ENCODE measurements at places on chromosomes 1 and 21. TPM values are rescaled to one million over a fixed set of nuclear protein-coding genes. Genes with fewer than 3 reads are reported as not detected.

PAQR6 gene
- 0.43 TPM for total RNA-seq

PALMD gene
- 16.2 TPM for total RNA-seq

HJV gene
- total RNA-seq: not detected

RPTN gene
- total RNA-seq: not detected

ADAMTS1 gene
- 268 TPM for total RNA-seq

MEX3A gene
- not detected for total RNA-seq

NCF2 gene
- 6.4 TPM for total RNA-seq

ACKR1 gene
- total RNA-seq: 23.2 TPM

LRRC39 gene
- total RNA-seq: not detected

NR5A2 gene
- total RNA-seq: 0.45 TPM

PCP4L1 gene
- total RNA-seq: not detected

DYNLT4 gene
- total RNA-seq: 25.5 TPM

TCHHL1 gene
- 0.18 TPM for total RNA-seq

CBR3 gene
- total RNA-seq: 10.7 TPM

PGLYRP4 gene
- total RNA-seq: not detected

RIPPLY3 gene
- not detected for total RNA-seq

ACTA1 gene
- total RNA-seq: not detected

MYOG gene
- total RNA-seq: not detected

TTC24 gene
- not detected for total RNA-seq

TAF1A gene
- 17.4 TPM for total RNA-seq

GJA8 gene
- not detected for total RNA-seq

OR2T29 gene
- not detected for total RNA-seq

MROH7 gene
- 3.0 TPM for total RNA-seq

PLEKHA6 gene
- total RNA-seq: 12.5 TPM

ZNF593OS gene
- total RNA-seq: not detected

JAM2 gene
- total RNA-seq: 4.6 TPM

ZC3H12A gene
- 89.3 TPM for total RNA-seq

NES gene
- 3.2 TPM for total RNA-seq

TBX19 gene
- total RNA-seq: not detected

PTAFR gene
- total RNA-seq: 2.2 TPM

ADARB1 gene
- 28.8 TPM for total RNA-seq

DMRTA2 gene
- total RNA-seq: not detected

SHE gene
- 13.8 TPM for total RNA-seq

PPIAL4G gene
- not detected for total RNA-seq

SWT1 gene
- total RNA-seq: 15.1 TPM

ST6GALNAC3 gene
- total RNA-seq: under 0.01 TPM

HENMT1 gene
- 1.7 TPM for total RNA-seq

OR2M3 gene
- not detected for total RNA-seq

GUCA2A gene
- total RNA-seq: 3.1 TPM

CRNN gene
- total RNA-seq: not detected

NPR1 gene
- total RNA-seq: 34.5 TPM

SELENBP1 gene
- 661 TPM for total RNA-seq

LCE3D gene
- not detected for total RNA-seq

BGLAP gene
- total RNA-seq: not detected

ESRRG gene
- total RNA-seq: 135 TPM

PRDM16 gene
- 195 TPM for total RNA-seq

HIVEP3 gene
- 1.8 TPM for total RNA-seq

GJB5 gene
- total RNA-seq: 0.37 TPM

ADAR gene
- 35.6 TPM for total RNA-seq

KCNJ15 gene
- not detected for total RNA-seq

LCE2B gene
- total RNA-seq: not detected

ZSWIM5 gene
- total RNA-seq: 0.58 TPM

PKLR gene
- total RNA-seq: not detected

RYR2 gene
- total RNA-seq: 3.5 TPM

DYNLT5 gene
- not detected for total RNA-seq

TSSK3 gene
- total RNA-seq: not detected

GBP5 gene
- total RNA-seq: not detected

All from stomach (tissue), 19 donors.